ENCODE measurements at places on chromosomes 11 and 22. TPM values are rescaled to one million over a fixed set of nuclear protein-coding genes. Genes with fewer than 3 reads are reported as not detected.

IGLL1 gene
- not detected for polyA plus RNA-seq

TSSK2 gene
- polyA plus RNA-seq: not detected

DNA sequence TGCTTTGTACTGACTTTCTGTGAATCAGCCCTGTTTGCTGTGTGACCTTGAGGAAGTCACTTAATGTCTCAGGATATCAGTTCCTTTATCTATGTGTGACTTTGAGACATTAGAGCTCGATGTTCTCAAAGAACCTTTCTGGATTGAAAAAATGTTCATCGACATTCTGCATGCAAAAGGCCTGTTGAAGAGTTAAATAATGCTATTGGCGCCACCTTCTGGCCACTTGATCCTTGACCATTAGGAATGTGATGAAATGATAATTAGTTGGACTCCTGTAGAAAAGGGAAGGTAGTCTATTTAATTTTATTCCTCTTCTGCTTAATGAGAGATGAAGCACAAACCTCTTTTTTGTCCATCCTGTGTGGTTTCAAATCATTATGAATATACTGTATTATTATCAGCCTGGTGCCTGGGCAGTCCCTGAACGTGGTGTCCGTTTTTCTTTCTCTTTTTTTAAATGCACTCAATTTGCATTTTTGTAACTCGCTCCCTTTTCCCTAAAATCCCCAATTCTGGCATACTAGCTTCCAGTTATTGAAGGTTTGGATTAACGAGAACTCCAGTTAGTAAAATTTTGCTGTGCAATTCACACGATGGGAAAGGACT is 20.7 kb downstream of the ELF5 start:
- peak; percentile 69 for DNase-seq

GRCh38 chr22:37409459-37410050 is 17.7 kb downstream of the ELFN2 start:
- DNase-seq: no peak

- DNase-seq: no peak
Measured at GRCh38 chr11:134488913-134489312, 76.9 kb upstream of the B3GAT1 start.

GRCh38 chr22:19412478-19412877 is 19.1 kb downstream of the HIRA start:
- no peak for DNase-seq

- no peak for DNase-seq
Measured at GRCh38 chr11:70542406-70542805, 144.1 kb downstream of the CTTN start.

- peak; percentile 69 for DNase-seq
Measured at GRCh38 chr11:44096360-44097185, 1.1 kb downstream of the EXT2 start.

CRYBB3 gene
- 0.10 TPM for polyA plus RNA-seq

GRCh38 chr11:78740199-78741071 is 165.8 kb upstream of the NARS2 start:
- DNase-seq: no peak

PHRF1 gene
- polyA plus RNA-seq: 22.1 TPM

DNA sequence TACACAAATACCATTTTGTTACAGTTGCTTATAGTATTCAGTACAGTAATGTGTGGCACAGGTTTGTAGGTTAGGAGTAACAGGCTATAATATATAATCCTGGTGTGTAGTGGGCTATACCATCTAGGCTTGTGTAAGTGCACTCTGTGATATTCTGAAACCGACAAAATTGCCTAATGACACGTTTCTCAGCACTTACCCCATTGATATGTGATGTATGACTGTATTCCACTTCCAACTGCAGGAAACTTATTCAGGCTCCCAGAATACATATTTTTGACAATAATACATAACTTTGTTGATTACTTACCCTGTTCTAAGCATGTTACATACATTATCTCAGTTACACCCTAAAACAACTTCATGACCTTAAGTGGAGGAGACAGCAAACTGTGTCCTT is 5.1 kb upstream of the PICALM start:
- no peak for DNase-seq

- no peak for DNase-seq
Measured at GRCh38 chr11:84825106-84825660, 802.0 kb downstream of the DLG2 start.

DNA sequence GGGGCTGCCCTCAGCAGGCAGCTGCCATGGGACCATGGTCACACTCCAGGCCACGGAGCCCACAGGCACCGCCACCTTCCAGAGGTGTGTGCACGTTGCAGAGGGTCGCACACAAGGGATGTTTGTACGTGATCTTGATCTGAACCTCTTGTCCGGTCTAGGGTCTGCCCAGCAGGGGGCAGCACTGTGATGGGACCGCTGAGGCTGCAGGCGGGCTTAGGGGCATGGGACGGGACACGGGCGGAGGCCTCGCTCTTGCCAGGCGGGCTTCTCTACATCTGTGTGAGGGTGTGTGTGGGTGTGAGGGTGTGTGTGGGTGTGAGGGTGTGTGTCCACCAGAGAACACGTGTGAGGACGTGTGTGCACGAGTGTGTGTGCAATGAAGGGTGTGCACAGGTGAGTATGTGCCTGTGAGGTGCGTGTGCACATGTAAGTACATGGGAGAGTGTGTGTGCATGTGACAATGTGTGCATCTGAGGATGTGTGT is 52.4 kb downstream of the CACNA1I start:
- peak; percentile 38 for DNase-seq

PATE2 gene
- polyA plus RNA-seq: not detected

- no peak for DNase-seq
Measured at GRCh38 chr11:1444823-1445422, 41.7 kb downstream of the MOB2 start.

SLCO2B1 gene
- 141 TPM for polyA plus RNA-seq

RCOR2 gene
- 5.0 TPM for polyA plus RNA-seq

OVCH2 gene
- polyA plus RNA-seq: not detected

BARX2 gene
- polyA plus RNA-seq: 6.1 TPM

- peak; percentile 25 for DNase-seq
Measured at GRCh38 chr11:69137151-69137844, 18.4 kb upstream of the SMIM38 start.

All from small intestine (tissue), 16 donors.